ENCODE measurements at places on chromosomes 7 and 10.

- DNase-seq = peak; percentile 20
Observed at GRCh38 chr7:87058744-87059524, 520 bp downstream of the ELAPOR2 start.

DNA sequence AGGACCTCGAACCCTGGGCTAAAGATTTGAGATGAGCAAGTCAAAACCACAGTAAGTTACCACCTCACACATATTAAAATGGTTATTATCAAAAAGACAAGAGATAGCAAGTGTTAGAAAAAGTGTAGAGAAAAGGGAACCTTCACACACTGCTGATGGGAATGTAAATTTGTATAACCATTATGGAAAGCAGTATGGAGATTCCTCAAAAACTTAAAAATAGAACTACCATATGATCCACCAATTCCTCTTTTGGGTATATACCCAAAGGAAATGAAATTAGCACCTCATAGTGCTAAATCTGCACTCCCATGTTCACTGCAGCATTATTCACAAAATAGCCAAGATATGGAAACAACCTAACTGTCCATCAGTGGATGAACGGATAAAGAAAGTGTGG is 20.8 kb upstream of the FRA10AC1 start:
- no peak for DNase-seq

DNA sequence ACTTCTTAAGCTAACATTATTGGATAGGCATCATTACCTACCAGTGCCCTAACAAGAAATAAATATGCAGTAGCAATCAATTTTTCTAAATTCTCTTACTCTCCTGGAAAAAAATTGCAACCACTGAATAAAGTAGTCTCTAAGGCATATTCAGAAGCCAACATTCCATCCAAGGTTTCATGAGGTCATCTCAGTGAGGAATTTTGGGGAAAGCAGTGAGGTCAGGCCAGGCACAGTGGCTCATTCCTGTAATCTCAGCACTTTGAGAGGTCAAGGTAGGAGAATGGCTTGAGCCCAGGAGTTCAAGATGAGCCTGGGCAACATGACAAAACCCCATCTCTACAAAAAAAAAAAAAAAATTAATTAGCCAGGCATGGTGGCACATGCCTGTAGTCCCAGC is 75.9 kb upstream of the GHITM start:
- DNase-seq = no peak

- DNase-seq = no peak
Observed at GRCh38 chr7:151174246-151175046, 7.0 kb upstream of the GBX1 start.

- DNase-seq = no peak
Observed at GRCh38 chr10:129491123-129491734, 24.2 kb downstream of the MGMT start.

- no peak for DNase-seq
Observed at GRCh38 chr10:8216893-8217292, 162.4 kb downstream of the GATA3 start.

DNA sequence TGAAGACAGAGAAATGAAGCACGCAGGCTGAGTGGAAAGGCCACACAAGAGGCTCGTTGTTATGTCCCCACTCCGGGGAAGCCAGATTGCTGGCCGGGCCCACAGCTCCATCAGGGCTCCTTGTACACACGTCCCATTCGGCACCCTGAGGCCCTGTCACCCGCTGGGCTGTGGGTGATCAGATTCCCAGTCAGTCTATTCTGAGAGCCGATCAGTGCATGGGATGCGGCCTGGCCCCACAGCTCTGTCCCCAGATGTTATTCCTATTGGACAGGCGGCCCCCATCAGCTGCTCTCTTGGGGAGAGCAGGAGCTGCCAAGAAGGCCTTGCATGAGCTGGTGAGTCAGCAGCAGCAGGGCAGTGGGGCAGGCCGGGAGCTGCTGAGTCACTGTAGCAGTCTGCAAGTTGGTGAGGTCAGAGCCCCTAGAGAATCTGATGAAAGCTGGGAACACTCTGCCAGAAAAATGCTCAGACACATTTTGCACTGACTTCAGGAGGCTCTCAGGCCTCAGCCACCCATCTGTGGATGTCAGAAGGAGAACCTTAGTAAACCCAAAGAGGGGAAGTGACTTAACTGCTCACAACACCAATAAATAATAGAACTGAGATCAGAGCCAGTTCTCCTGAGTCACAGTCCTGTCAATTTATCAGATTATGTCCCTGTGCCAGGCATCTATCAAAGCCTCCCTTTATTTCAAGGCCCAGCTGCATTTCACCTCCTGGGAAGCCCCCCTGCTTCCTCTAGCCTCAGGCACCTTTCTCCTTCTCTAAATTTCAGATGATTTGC is 9.4 kb upstream of the PSAP start:
- peak; percentile 41 for DNase-seq

DNA sequence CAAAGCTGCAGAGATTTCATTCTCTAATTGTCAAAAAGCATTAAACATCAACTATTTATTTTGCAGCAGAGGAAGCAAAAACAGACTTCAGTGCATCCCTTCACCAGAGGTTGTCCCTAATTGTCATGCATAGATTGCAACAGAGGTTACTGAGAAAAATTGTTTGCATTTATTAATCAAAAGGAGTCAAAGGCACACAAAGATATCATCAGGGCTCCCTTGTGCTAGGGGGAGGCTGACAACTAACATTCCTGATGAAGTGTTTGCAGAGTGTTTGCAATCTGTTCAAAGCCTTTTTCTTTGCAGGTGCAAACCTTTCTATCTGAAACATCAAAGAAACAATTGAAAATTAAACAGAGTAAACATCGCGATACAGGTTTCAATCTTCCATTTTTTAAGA is 227.5 kb downstream of the TEX36 start:
- DNase-seq = no peak

GRCh38 chr10:75972491-75973276 is 541.3 kb downstream of the LRMDA start:
- no peak for DNase-seq

DNA sequence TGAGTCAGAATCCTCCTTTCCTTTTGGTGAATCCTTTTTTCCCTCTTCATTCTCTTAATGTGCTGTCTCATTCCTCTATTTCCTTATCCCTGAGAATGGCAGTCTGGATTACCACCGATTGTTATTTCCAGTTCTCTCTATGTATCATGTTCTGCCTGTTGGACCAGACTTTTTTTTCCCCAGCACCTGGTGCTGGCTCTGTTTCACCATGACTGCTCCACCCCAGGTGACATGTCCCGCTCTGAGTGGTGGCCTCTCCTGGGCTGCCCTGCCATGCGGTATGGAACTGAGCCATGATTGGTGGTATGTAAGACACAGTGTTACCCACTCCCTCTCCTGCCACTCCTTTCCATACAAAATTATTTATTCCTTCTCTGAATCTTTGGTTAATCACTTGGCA is 399.9 kb downstream of the GATA3 start:
- no peak for DNase-seq

- no peak for DNase-seq
Observed at GRCh38 chr7:113197274-113197673, 78.9 kb upstream of the SMIM30 start.

GRCh38 chr7:134712196-134712595 is 65.5 kb downstream of the BPGM start:
- DNase-seq = no peak

DNA sequence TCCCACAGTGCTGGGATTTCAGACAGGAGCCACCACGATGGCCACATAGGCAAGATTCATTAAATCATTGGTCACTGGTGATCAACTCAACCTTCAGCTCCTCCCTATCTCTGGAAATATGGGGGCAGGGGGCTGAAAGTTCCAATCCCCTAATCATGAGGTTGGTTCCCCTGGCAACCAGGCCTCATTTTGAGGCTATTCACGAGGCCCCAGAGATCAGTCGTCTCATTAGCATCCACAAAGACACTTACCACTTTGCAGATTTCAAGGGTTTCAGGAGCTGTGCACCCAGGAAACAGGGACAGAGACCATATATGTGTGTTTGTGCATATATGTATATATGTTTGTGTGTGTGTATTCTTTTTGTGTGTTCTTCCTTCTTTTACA is 7.7 kb upstream of the GUSB start:
- DNase-seq = no peak

DNA sequence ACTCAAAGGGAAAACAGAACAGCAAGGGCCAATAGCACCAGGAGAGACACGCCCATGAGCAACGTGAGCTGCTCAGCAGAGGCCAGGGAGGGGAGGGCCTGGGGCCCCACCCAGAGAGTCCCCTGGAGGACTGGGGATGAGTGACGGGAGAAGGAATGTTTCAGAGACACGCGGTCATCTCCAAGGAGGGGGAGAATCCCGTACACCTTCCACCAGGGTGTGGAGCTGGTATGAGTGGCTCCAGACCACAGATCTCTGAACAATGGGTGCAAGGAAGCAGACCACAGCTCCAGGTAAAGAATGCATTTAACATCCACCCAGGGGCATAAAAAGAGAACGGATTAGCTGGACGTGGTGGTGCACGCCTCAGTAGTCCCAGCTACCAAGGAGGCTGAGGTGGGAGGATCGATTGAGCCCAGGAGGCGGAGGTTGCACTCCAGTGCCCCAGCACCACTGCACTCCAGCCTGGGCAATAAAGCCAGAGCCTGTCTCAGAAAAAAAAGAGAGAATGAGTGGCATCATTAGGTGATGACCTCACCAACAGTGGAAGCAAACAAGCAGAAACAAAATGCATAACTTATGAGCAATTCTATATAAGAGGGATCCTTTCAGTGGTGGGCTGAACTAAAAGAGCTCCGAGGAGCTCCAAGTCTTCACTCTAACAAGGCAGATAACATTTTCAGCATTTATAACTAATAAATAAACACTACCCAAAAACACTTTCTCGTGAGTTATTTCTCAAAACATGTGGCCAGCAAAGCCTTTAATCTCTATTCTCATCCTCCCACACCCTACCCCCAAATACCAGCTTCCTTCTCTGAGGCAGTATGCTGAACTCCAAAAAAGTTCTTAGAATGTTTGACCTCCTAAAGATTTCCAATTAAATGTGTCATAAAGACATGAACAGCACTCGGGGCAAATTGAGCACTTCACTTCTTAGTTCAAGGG is 12.5 kb downstream of the PSAP start:
- DNase-seq = no peak

DNA sequence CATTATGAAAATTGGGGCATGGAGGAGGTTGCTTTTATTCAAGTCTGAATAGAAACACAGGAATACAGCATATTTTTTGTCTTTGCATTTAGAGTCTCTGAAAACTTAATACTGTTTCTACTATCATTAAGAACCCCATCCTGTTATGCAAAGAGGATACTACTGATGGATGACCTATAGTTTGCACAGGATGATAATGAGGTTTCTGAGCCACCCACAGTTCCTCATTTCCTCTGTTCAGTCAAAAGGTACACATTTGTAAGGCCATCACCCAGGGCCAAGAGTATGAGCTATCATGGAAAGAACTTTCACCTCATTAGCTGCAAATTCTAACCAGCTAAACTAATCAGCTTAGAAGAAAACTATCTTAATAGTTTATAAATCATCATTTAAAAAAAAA is 213.0 kb upstream of the CHRM2 start:
- DNase-seq = no peak

GRCh38 chr7:103528152-103528551 is 82.1 kb upstream of the SLC26A5 start:
- DNase-seq = no peak

- DNase-seq = no peak
Observed at GRCh38 chr7:28698840-28699239, 259.3 kb downstream of the TRIL start.

DNA sequence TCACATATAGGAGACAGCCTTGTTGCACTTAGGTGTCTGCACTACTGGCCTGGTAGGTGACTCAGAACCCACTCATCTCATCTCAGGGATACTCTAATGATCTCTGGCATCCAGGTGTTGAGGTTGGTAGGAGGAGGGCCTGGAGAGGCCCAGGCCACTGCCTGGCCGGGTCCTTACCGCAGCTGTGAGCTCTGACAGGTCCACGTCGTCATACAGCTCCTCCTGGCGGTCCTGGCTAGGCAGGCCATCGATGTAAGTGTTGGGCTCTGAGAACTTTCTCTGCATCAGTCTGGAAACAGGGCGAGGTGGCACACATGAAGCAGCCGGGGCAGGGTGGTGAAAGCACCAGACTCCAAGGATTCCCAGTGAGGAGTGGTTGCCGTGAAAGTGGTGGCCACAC is 62.1 kb downstream of the VWA2 start:
- no peak for DNase-seq

DNA sequence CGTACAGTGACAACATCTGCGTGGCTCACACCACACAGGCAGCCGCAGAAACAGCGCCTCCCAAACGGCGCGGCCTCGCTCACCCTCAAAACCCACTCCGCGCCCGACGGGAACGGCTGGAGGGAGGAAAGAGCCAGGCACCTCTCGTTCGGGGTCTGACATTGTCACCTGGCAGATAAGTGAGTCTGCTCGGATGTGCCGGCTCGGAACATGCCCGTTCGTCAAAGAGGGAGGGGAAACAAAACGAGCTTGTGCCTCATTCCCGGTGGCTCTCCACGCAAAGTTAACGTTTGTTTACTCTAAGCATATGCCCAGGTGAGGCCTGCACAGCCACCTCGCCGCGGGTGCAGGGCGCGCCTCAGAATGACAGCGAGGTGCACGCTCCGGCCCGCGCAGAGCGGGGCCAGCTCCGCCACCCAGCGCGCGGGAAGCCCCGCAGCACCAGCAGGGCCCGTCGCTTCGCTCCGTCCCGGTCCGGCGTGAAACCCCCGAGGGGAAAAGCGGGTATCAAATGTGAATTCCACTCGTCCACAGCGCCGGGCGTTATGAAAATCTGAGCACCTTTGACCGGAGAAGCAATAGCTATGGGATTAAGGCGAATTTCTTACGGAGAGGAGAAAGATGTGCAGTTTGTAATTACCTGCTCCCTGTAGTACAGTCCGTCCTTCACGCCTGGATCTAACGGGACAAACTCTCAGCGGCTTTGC is 13.1 kb downstream of the CNPY1 start:
- DNase-seq = no peak

DNA sequence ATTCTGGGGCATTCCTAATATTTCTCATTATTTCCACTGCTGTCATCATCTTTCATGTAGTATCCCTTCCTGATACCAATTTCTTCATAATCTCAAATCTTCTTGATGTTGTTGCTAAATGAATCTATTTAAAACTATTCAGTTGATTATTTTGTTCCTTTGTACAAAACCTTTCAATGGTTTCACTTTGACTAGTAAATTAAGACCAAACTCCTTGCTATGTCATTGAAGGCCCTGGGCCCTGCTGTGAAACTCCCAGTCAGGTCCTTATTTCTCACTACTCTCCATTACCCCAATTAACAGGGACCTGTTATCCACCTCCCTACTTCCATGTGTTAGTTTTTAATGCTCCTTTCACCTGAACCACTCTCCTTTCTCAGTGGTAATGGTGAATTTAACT is 97.0 kb downstream of the CTTNBP2 start:
- no peak for DNase-seq

DNA sequence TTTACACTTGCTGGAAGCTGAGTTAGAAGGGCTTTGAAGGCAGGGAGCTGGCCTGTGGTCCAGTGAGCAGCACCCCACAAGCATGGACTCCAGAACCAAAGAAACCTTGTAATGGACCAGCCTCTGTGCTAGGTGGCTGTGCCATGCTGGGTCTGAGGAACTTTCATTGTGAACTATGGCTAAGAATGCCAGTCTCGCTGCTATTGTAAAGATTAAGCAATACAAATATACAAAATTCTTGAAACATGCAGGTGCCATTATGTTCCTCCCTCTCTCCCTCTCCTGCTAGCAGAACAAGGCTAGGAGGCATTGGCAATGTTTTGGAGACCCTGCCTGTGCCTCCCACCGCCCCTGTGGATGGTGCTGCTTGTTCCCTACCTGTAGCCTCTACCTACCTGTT is 105.0 kb downstream of the PKD1L1 start:
- no peak for DNase-seq

Measured in activated CD4-positive, alpha-beta memory T cell treated with anti-CD3 and anti-CD28 coated beads, Interleukin-2, amount 10 ng/mL, durations not matched to agents 7 days and 5 days (primary cell).